Caco-2 (cell line): ENCODE measurements at places on chromosomes 5 and 9.

GRCh38 chr9:113484258-113484730 is 20.8 kb downstream of the RGS3 start:
- no peak for DNase-seq

GRCh38 chr9:110217656-110218099 is 9.7 kb upstream of the C9orf152 start:
- no peak for DNase-seq

- peak; percentile 56 for DNase-seq
These were observed 147.6 kb downstream of the GAPVD1 start for GRCh38 chr9:125409217-125409636.

DNA sequence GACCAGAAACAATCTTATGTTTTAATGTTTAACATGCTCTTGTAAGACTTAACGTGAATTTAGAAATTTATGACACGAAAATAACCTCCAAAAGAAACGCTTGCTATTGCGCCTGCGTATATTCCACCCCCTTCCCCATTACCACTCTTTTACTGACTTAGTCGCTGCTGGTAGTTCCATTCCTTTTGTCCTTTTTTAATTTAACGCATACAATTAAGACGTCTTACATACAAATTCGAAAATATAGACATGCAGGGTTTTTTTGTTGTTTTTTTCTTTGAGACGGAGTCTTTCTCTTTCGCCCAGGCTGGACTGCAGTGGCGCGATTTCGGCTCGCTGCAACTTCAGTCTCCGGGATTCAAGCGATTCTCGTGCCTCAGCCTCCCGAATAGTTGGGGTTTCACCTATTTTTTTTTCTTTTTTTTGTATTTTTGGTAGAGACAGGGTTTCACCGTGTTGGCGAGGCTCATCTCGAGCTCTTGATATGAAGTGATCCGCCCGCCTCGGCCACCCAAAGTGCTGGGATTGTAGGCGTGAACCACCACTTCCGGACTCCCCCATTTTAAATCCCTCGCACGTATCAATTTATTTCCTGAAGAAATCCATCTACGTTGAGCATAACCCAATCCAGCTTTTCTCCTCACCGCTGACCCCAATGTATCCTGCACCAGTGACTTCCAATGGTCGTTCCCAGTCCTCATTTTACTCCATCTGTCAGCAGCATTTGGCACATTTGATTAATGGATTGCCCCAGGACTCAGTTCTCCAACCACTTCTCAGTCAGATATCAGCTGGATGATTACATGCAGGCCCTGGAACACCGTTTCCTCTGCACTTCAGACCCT is 684 bp upstream of the MED7 start:
- DNase-seq = peak; percentile 10

DNA sequence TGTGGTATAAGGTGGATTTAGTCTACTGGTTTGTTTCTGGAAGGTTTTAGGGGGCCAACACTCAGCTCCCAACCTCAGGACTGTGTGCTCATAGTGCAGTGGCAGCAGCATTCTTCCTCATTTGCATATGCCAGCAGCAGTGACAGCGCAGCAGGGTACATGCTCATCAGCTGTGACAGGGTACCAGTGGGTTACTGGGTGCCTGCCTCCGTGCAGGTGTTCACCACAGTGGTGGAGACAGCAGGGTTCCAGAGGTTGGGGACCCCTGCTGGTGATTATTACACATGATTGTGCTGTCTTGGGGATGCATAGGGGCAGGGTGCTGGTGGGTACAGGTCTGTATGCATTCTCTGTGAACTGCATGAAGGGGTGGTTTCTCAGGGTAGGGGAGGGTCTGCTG is 45.5 kb upstream of the IFNE start:
- DNase-seq = no peak

- no peak for DNase-seq
These were observed 106.0 kb upstream of the LRRTM2 start for GRCh38 chr5:138981131-138981530.

DNA sequence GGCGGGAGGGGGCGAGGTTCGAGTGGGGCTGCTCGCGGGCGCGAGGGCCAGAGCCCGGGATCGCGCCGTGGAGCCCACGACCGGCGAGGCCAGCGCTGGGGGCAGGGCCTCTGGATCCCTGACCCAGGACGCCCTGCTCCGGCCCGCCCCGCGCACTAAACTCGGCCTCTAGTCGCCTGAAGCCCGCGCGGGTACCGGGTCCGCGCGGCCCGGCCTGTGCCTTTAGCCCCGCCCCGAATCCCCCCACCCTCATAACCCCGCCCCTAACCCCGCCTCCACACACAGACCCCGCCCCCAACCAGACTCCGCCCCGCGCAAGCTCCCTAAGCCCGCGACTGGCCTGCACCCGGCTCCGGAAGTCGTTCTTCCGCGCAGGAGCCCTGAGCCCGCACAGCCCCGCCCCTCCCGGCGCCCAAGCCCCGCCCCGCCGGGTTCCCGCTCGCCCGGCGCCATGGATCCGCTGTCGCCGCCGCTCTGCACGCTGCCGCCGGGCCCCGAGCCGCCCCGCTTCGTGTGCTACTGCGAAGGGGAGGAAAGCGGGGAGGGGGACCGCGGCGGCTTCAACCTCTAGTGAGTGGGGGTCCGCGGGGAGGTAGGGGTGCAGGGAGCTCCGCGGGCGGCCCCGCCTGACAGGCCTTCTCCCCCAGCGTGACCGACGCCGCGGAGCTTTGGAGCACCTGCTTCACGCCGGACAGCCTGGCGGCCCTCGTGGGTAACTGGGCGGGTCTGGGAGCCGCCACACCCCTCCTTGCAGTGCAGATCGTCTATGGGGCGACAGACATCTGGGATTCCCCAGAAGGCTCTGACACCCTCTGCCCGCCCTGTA is at the start of gene PAXX:
Gene PAXX (plus strand): TSS at position 430 of the 826 bp plus-strand sequence. CDS start 22 bp downstream, at position 452.
- DNase-seq = peak; percentile 93

DNA sequence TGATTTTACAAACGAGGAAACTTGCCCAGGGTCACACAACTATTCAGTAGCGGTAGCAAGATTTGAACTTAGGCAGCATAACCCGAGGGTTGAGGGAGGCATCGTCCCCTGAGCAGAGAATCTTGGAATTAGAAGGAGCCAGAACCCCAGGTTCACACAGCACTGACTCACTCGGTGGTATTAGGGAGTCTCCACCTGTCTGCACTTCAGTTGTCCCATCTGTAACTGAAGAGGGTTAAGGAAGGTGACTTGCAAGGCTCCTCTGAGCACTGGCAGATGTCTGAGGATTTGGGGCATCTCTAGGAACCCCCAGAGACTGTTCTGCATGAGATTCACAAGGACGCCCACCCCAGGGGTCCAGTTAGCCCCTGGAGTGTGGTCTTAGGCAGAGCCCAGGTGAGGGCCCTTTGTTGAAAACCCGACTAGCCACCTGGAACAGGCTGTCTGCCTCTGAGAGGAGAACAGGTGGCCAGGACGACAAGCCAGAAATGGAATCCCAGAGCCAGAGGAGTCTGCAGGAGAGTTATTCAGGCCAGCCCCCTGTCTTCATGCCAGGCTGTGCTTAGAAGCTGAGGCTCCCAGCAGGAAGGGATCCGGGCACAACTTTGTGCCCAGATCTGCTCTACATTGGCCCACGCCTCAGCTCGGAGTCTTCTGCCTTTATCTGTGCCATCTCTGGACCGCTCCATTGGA is 50.0 kb upstream of the ORM1 start:
- DNase-seq = no peak

DNA sequence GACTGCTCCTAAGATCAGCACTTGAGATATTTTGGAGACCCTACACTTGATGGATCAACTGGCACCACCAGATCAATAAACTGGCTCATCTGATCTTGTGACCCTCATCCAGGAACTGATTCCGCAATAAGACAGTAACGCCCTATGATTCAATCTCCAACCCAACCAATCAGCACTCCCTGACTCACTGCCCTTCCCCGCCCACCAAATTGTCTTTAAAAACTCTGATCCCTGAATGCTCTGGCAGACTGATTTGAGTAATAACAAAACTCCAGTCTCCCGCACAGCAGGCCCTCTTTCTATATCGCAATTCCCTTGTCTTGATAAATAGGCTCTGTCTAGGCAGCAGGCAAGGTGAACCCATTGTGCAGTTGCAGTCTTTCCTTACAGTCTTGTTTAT is 677.0 kb downstream of the LRRC70 start:
- no peak for DNase-seq

GRCh38 chr5:62460578-62460983 is 48.0 kb downstream of the IPO11 start:
- no peak for DNase-seq

- no peak for DNase-seq
These were observed 160.8 kb downstream of the TSSK1B start for GRCh38 chr5:113273948-113274347.
